HAP-1 (cell line): ENCODE measurements at places on chromosomes 4 and X.

DNA sequence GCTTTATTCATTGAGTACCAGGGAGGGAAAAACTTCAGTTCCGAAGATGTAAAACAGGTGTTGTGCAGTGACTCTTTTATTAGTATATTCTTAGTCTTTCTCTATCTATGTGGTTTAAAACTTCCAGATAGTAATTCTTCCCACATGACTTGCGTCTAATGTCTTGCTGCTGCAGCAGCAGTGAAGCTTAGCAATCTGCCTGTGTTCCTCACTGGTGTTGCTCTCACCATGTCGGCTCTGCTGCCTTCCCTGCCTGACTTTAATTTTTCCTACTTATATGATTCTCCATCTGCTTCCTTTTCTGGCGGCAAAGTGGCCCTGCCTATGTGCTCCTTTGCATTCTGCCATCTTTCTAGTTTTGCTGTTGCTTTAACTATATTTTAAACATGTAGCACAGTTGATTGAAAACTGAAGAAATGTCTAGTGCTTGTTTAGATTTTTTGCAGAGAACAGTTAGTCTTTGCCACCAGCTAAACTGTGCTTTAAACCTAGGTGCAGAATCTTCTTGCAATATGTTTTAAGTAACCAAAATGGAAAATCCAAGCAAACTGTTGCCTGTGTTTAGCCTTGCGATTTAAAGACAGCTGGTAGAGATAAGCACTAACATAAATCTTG lies 1934.2 kb upstream of the IGFBP7 start:
- DNase-seq: no peak

GRCh38 chr4:116332508-116332907 lies 752.9 kb downstream of the TRAM1L1 start:
- DNase-seq: no peak

- no peak for DNase-seq
Observed at GRCh38 chr4:114361249-114361648, 237.4 kb upstream of the UGT8 start.

DNA sequence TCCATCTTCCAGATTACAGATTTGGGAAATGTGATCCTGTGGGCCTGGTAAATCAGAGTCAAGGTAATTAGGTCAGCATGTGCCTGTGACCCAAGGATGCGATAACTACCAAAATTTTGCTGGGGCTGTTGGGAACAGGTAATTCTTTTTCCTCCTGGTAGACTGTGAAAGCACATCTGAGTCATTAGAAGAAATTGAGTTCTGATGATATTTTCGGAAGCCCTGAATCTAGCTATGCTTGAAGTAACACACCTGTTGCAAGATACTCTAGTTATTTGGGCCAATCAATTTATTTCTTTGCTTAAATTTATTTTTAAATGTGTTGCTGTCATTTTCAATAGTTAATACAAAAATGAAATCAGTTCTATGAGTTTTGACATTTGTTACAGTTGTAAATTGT lies 903.6 kb downstream of the RPA4 start:
- no peak for DNase-seq

- DNase-seq: no peak
Observed at GRCh38 chrX:72347366-72347765, 41.7 kb upstream of the CITED1 start.

GRCh38 chr4:27807207-27807606 lies 946.6 kb downstream of the STIM2 start:
- DNase-seq: no peak

DNA sequence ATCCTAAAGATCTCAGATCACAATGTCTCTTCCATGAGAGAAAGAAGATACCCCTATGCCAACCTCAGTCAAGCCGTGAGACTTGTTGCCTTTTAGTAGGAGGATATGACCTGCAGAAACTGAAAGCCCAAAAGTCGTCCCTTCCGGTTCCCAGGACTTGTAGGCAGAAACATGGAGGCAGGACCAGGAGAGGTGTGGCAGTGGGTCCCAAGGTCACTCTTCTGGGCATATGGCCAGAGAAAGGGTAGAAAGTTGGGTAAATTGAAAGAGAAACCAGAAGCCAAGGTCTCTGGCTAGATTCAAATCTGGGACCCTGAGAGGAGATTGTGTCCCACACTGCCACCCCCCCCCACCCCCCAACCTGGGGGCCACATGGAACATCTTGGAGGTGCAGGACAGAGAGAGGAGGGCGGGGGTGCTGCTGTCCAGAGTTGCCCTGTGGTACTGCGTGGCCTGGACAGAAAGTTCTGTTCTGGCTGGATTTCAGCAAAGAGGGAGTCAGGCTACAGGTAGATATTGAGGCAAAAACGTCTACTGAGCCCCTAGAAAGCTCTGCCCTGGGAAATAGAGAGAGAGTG lies 55.4 kb downstream of the DDX3X start:
- no peak for DNase-seq

DNA sequence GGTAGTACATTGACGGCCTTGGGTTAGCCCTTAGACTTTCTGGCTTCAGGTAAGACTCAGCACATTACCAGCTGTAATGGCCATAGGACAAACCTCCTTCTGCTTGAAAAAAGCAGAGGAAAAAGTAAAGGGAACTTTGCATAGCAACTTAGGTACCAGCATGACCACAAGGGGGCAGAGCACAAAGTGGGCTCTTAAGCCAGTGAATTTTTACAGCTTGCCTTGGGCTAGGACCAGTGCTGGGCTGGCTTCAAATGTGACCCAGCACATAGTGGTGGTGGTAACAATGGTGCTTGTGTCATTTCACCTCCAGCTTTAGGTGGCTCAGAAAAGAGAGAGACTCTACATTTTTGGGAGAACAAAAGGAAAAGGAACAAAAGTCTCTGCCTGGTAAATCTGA lies 66.1 kb downstream of the KLHL4 start:
- peak; percentile 20 for DNase-seq

GRCh38 chrX:45900766-45901615 lies 644.2 kb downstream of the ZNF674 start:
- DNase-seq: no peak

DNA sequence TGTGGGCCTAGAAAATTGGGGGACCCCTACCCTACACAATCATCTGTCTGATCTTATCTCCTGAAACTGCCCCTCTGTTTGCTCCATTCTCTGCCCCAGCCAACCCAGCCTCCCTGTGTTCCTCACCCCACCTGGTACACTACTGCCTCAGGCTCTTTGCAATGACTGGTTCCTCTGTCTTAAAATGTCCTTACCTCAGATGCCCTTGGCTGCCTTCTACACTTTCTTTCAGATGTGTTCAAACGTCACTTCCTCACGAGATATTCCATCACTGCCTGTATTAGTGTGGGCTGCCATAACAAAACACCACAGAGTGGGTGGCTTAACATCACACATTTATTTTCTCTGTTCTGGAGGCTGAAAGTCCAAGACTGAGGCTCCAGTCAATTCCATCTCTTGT lies 29.2 kb downstream of the QDPR start:
- DNase-seq: no peak

DNA sequence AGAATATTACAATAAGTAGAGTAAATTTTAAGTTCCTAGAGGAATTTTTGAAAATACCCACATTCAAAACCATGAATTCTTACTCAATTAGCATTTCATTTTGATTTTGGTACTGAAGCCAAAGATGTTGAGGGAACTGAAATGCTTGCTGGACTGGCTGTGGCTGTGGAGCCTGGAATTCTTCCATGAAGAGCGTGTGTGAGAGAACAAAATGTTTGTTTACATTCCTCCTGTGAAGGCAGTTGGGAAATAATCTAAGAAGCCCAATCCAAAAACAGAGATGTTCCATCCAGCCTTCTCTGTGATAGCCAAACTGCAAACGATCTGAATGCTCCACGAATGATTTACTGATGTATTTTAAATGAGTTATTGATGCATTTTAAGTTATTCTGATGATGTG lies 3.8 kb upstream of the ADH1B start:
- DNase-seq: no peak

- DNase-seq: no peak
Observed at GRCh38 chr4:83961575-83961974, 425.7 kb downstream of the GPAT3 start.

GRCh38 chrX:47483306-47484268 lies 565 bp upstream of the ZNF41 start:
- peak; percentile 45 for DNase-seq

- no peak for DNase-seq
Observed at GRCh38 chr4:100960232-100960631, 387.1 kb downstream of the PPP3CA start.

DNA sequence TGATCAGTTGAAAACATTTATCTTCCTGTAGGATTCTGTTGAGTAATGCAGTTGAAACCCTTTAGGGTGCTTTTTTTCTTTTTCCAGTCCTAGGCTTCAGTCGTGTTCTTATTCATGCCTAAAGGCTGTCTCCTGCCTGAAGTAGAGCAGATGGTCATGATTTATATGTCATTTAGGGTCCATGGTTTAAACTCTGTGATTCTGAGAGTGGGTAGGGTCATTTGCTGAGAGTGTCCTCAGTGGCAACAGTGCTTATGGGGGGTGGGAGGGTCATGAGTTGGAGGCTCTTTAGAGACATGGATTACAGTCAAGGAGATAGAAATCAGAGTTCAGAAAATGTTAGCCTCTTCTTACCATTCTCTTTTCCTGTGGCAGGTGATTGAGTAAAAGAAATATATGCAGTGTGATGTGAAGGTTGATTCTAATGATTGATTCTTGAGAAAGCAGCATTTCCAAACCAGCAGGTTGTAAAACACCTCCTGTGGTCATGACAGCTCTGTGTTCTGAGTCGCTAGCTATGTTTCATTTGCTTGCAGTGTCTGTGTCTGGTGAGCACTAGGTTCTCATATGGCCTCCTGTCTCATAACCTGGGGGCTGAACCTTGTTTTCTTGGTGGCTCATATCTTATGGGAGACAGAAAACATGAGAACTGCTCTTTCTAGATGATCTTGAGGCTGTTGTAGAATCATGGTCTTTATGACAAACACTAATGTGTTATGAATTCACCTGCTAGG lies 60.4 kb downstream of the JADE1 start:
- no peak for DNase-seq

GRCh38 chrX:69038816-69039215 lies 126.4 kb downstream of the PJA1 start:
- DNase-seq: no peak

DNA sequence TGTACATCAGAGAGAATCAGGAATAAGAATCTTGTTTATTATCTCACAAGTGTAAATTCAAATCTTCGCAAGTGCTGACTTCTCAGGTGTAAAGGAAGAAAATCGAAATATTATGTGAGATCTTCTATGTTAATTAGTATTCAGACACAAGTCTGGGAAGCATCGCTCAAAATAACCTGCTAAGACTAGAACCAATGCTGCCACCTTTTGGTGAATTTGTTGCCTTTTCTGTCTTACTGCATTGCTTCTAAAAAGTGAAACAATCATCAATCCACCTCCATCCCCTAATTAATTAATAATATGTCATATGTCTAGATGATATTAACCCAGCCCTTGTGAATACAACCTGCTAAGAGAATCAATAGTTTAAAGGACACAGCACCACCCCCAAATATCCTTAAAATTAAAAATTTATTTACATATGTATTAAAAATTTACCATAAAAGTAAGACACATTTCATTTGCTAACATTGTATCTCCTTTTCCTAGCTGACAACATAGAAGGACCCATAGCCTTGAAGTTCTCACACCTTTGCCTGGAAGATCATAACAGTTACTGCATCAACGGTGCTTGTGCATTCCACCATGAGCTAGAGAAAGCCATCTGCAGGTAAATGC lies 3.5 kb downstream of the EPGN start:
- peak; percentile 36 for DNase-seq

GRCh38 chr4:137065311-137065710 lies 467.0 kb downstream of the PCDH18 start:
- DNase-seq: no peak

- peak; percentile 80 for DNase-seq
Observed at GRCh38 chr4:93897559-93897958, 69.0 kb downstream of the ATOH1 start.

DNA sequence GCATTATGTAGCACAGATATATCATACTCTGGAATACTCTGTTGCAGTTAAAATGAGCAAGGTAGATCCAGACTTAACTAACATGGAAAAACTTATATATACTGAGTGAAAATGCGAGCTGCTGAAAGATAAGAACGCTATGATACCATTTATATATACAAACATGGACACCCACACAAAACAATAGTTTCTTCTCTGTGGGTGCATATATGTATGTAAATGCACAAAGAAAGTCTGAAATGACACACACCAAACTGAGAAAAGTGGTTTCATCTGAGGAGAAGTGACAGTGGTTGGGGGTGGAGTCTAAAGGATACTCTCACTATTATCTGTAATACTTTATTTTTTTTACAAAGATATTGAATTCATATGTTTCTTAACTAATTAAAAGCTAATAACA lies 12.2 kb upstream of the FGF2 start:
- no peak for DNase-seq

DNA sequence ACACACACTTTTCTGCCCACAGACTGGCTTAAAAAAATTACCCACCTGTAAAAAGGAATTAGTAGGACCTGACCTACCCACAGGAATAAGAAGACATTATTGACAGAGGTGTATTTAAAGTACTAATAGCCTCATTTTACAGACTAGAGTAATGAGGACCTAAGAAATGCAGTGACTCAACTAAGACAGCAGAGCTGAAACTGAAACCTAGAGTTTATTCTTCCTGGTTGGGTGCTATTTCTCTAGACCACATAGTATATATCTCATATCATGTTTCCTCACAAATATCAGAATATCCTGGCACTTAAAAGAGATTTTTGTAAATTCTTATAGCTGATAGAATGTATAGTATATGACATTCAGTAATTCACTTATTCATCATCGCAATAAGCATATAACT lies 435.0 kb downstream of the MAGEE1 start:
- no peak for DNase-seq

- DNase-seq: no peak
Observed at GRCh38 chrX:101993335-101993734, 61.5 kb upstream of the ZMAT1 start.

- peak; percentile 61 for DNase-seq
Observed at GRCh38 chrX:41009850-41010846, 75.1 kb upstream of the USP9X start.

DNA sequence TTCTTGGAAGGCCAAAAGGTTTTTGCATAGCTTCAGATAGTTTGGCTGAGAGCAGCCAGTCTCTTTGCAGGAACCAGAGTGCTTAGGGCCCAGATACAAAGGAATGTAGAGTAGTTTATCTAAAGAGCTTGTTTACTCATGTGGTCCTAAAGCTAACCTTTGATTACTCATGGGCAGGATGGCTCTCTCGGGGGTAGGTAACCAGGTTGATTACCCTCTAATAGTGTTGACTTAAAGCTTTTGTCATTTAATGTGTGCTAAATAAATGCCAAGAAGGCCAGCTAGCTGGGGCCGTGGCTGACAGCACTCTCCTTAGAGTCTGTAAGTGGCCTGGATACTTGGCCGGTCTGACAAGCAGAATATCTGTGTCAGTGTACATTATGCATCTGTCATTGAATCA lies 69.7 kb upstream of the MAGEB16 start:
- no peak for DNase-seq
